Lower leg skin (tissue), 4 donors: ENCODE measurements at places on chromosomes 6 and 20. TPM values are rescaled to one million over a fixed set of nuclear protein-coding genes. Genes with fewer than 3 reads are reported as not detected.

GRCh38 chr20:3586093-3586492, 77.1 kb downstream of the GFRA4 start:
- DNase-seq, result no peak

GRCh38 chr6:133129556-133129955, 111.6 kb upstream of the EYA4 start:
- DNase-seq, result no peak

- no peak for DNase-seq
Observed at GRCh38 chr6:37665304-37665703, 32.4 kb downstream of the MDGA1 start.

GRCh38 chr20:33262658-33263065, 20.4 kb upstream of the BPIFB1 start:
- DNase-seq, result no peak

DNA sequence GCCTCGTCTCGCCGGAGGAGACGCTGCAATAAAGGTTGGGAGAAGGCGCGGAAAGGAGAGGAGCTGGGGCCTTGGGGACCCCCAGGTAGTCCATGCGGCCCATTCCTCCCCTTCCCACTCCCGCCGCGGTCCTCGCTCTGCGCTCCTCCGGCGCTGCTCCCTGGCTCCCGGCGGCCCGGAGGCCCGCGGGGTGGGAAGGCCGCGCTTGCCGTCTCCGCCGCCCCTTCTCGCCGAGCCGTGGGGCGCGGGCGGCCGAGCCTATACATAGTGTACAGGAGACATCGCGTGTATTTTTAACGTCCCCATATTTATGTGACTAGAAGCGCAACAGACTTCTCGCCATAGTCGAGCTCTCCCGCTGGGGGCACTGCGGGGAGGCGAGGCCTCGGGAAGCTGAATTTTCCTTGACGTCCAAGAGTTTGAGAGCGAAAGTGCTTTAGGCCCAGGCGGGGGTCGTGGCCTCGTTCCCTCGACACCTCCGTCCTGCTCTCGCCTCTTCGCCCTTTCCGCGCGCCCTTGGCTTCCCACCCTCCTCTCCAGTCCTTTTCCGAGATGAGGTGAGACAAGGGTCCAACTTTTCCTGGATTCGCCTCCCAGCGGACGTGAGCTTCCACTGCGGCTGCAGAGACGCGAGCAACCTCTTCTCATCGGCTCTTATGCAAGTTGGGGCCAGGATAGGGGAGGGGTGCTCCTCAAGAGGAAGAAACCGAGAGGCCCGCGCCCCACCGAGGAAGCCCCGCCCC, 29.0 kb downstream of the SLC12A5 start:
- DNase-seq, result peak; percentile 33

DNA sequence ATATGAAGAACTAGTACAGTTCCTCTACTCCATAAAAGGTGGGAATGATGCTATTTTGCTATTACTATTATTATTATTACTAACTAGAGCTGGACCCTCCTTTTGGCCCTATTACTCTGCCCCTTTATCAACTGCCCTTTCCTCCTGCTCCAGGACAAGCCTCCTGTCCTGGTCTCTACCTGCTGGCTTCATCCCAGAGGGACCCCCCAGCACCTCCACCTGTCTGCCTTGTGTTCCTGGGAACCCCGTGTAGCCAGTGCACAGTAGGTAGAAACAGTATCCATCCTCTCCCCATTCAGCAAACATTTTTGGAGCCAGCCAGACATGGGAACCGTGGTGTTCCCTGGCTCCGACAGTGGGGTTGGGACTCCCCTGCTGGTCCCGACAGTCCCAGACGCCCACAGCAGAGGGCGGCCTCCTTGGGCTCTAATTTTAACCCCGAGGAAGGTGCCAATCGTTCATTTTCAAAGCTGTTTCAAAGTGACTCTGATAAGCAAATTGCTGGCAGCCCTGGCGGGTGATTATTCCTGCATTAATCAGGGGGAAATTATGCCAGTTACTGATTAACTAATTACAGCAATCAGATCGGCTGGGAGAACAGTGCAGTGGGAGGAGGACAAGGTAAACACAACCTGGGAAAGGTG, 44.2 kb upstream of the MDGA1 start:
- no peak for DNase-seq

DNA sequence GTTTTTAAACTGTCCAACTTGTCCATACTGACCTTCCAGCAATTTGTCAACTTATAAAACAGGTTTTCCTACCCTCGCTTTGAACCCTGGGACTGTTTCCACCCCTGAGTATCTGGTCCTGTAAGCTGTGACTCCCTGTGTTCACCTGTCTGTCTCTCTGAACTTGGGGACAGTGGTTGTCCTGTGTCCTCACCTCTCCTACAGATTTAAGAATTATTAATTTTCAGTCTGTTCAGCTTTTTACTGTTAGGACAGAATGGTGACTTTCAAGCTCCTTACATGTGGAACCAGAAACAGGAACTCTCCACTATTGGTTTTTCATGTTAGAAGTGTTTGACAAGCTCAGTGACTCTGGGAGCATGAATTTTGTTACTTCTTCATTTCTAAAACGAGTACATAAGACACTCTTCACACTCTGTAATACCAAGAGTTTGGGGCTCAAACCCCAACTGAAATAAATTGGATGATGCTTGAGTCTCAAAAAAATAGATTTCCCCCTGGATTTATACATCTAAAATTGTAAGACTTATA, 713.9 kb downstream of the COL12A1 start:
- DNase-seq, result no peak

DNA sequence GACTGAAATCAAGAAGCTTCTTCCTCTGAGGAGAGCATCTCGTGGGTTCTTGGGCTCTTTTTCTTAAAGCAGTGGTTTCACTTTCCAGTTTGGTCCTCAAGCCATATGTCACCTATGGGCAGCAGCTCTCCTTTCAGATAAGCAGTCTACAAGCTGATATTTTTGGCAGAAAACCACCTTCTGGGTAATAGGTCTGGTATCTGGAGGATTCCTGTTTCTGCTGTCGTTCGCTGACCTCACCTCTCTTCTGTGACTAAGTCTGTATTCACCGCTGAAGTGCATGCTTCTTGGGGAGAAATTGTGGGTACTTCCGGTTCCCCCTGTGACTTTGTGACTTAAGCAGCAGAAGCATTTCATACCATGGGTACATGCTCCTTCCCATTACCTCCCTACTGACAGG, 193.6 kb downstream of the EDN1 start:
- DNase-seq, result no peak

DNA sequence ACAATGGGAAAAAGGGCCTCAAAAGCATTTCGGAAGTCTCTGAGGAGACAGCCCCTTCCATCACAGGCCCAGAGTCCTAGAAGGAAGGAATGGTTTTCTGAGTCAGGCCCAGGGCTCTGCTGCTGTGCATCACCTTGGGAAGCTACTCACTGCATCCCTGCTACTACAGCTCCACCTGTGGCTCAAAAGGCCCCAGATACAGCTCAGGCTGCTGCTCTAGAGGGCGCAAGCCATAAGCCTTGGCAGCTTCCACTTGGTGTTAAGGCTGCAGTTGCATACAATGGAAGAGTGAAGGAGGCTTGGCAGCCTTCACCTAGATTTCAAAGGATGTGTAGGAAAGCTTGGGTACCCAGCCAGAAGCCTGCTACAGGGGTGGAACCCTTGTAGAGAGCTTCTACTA, 54.8 kb downstream of the MEI4 start:
- no peak for DNase-seq

GRCh38 chr6:107656401-107656800, 166.5 kb downstream of the SOBP start:
- no peak for DNase-seq

GRCh38 chr20:63893999-63894357, 948 bp upstream of the DNAJC5 start:
- no peak for DNase-seq

- DNase-seq, result no peak
Observed at GRCh38 chr20:58485393-58485792, 29.8 kb downstream of the APCDD1L start.

GRCh38 chr20:12914804-12915203, 94.0 kb upstream of the SPTLC3 start:
- no peak for DNase-seq

- DNase-seq, result no peak
Observed at GRCh38 chr6:39962831-39963230, 28.6 kb upstream of the MOCS1 start.

GRCh38 chr6:69917834-69918233, 51.5 kb downstream of the COL19A1 start:
- DNase-seq, result no peak

DNA sequence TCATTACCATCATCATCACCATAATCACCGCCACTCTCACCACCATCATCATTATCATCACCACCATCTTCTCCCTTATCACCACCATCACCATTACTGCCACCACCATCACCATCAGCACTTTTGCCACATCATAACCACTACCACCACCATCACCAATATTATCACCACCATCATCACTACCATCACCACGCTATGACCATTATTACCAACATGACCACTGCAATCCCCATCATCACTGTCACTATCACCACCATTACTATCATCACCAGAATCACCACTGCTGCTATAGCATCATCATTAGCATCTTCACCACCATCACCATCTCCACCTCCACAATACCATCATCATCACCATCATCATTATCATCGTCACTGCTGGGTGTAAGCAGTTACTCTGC, 25.6 kb downstream of the CST1 start:
- no peak for DNase-seq

DNA sequence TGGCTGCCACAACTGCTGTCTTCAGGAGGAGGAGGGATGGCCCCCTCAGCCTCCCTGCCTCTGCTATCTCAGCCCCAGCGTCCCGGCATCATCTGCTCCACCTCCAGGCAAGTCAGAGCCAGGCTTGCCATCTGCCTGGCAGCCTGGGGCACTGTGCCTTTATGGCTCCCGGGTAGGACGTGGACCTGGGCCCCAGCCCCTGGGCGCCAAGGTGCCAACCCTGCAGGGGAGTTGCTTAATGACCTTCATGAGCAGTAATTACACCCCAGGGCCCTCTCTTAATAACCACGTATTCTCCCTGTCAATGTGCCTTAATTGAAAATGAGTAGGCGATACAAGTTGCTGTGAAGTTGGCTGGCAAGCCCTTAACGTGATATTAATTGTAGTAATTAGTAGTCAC, 122.1 kb upstream of the MLN start:
- DNase-seq, result no peak

GRCh38 chr6:66161546-66162108, 454.6 kb upstream of the EYS start:
- no peak for DNase-seq

DDO gene
- 0.91 TPM for total RNA-seq

CTAGE9 gene
- total RNA-seq, result not detected

SLC17A1 gene
- total RNA-seq, result not detected
